Activated naive CD4-positive, alpha-beta T cell treated with anti-CD3 and anti-CD28 coated beads, Interleukin-2, amount 10 ng/mL, durations not matched to agents 5 hours and 36 hours (primary cell): ENCODE measurements at places on chromosomes 1 and 21. TPM values are rescaled to one million over a fixed set of nuclear protein-coding genes. Genes with fewer than 3 reads are reported as not detected.

The SRGAP2 gene
- 63.8 TPM for total RNA-seq

The CDKN2C gene
- total RNA-seq = 59.8 TPM

The CACHD1 gene
- total RNA-seq = 0.31 TPM

The RPE65 gene
- total RNA-seq = not detected

The TRNP1 gene
- total RNA-seq = 0.20 TPM

The EFNA1 gene
- 0.25 TPM for total RNA-seq

The TBX19 gene
- total RNA-seq = 1.5 TPM

The CTSE gene
- not detected for total RNA-seq

The CLDN17 gene
- not detected for total RNA-seq

The MTHFR gene
- total RNA-seq = 40.5 TPM

The MTOR gene
- total RNA-seq = 43.0 TPM

The TCHH gene
- total RNA-seq = not detected

The KLF17 gene
- not detected for total RNA-seq

The HTR6 gene
- total RNA-seq = not detected

The LCE1D gene
- not detected for total RNA-seq

The AKR1A1 gene
- 143 TPM for total RNA-seq
